ENCODE measurements at places on chromosomes 5 and 9.

DNA sequence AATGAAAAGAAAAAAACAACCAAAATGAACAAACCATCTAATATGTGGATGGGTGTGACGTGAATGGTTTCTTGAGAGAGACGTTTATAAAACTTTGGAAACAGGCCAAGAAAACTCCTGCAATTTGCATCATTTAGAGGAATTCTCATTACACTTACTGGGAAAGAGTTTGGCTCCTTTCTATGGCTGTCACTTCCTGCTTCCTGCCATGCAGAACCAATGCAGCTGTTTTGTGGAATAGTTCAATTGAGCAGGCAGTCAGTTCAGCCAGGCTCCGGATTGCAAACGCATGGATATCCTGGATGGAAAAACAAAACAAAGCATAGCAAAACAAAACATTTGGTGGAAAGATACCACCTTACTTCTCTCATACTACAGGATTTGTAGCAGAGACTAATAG, 36.6 kb downstream of the FAM114A2 start:
- H3K4me1 ChIP-seq, result no peaks in the 10 kb centered on the region
- no peak for DNase-seq
- H3K27ac ChIP-seq, result no peak overlapping the region
- H3K4me3 ChIP-seq, result no peak overlapping the region

DNA sequence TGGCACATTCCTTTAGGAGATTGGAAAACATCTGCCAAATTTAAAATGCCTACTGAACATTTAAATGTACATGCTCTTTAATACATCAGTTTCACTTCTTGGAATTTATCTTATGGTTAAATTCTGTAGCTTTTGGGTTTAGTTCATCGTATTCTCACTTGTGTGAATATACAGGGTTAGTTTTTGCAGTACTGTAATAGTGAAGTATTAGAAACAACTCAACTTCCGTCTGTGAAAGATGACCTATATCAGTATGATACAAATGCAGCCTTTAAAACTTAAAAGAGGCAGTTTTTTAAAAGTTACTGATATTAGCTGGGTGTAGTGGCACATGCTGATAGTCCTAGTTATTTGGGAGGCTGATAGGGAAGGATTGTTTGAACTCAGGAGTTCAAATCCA, 57.2 kb downstream of the CDC42SE2 start:
- peaks cover 4% of the 10 kb centered on the region for H3K36me3 ChIP-seq
- H3K4me1 ChIP-seq, result peaks cover 10% of the 10 kb centered on the region
- no peaks in the 10 kb centered on the region for H3K27me3 ChIP-seq
- no peak for DNase-seq
- H3K27ac ChIP-seq, result peak overlapping the region; percentile 17

GRCh38 chr9:119257592-119257991, 111.6 kb downstream of the BRINP1 start:
- H3K4me3 ChIP-seq, result no peak overlapping the region
- DNase-seq, result no peak
- H3K36me3 ChIP-seq, result no peaks in the 10 kb centered on the region
- H3K4me1 ChIP-seq, result no peaks in the 10 kb centered on the region

- DNase-seq, result no peak
- H3K36me3 ChIP-seq, result no peaks in the 10 kb centered on the region
- no peaks in the 10 kb centered on the region for H3K27me3 ChIP-seq
- no peak overlapping the region for H3K27ac ChIP-seq
- H3K4me3 ChIP-seq, result no peak overlapping the region
- peaks cover 38% of the 10 kb centered on the region for H3K4me1 ChIP-seq
Observed at GRCh38 chr5:122705851-122706250, 69.0 kb upstream of the SNX2 start.

GRCh38 chr9:121826711-121827110, 175.3 kb downstream of the DAB2IP start:
- H3K27ac ChIP-seq, result no peak overlapping the region
- DNase-seq, result no peak
- no peaks in the 10 kb centered on the region for H3K36me3 ChIP-seq
- no peaks in the 10 kb centered on the region for H3K27me3 ChIP-seq
- no peak overlapping the region for H3K4me3 ChIP-seq

- no peak overlapping the region for H3K4me3 ChIP-seq
- peaks cover 8% of the 10 kb centered on the region for H3K4me1 ChIP-seq
- no peak overlapping the region for H3K27ac ChIP-seq
- no peak for DNase-seq
- H3K27me3 ChIP-seq, result peaks cover 16% of the 10 kb centered on the region
Observed at GRCh38 chr5:69498384-69498783, 5.8 kb downstream of the OCLN start.

- DNase-seq, result no peak
- no peak overlapping the region for H3K27ac ChIP-seq
- H3K4me3 ChIP-seq, result no peak overlapping the region
- peaks cover 21% of the 10 kb centered on the region for H3K4me1 ChIP-seq
Observed at GRCh38 chr5:172743112-172743959, 27.7 kb downstream of the DUSP1 start.

DNA sequence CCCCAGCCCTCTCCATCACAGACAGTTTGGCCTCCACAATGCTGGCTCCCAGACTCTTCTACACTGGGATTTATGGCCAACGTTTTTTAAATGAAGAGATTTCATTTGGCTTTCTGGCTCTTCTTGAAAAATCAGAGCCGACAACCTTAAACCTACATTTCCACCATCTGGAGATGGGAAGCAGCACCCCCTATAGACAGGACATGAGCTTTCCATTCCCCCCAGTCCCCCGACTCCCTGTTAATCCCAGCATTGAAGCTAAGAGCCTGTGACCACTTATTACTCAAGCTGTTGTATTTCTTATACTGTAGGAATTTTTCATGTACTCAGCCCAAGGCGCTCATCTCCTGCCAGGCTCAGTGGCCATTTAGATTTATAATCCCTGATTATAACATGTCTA, 34.0 kb upstream of the AFAP1L1 start:
- DNase-seq, result no peak
- H3K4me1 ChIP-seq, result peaks cover 7% of the 10 kb centered on the region
- no peaks in the 10 kb centered on the region for H3K27me3 ChIP-seq
- no peak overlapping the region for H3K4me3 ChIP-seq
- no peak overlapping the region for H3K27ac ChIP-seq

DNA sequence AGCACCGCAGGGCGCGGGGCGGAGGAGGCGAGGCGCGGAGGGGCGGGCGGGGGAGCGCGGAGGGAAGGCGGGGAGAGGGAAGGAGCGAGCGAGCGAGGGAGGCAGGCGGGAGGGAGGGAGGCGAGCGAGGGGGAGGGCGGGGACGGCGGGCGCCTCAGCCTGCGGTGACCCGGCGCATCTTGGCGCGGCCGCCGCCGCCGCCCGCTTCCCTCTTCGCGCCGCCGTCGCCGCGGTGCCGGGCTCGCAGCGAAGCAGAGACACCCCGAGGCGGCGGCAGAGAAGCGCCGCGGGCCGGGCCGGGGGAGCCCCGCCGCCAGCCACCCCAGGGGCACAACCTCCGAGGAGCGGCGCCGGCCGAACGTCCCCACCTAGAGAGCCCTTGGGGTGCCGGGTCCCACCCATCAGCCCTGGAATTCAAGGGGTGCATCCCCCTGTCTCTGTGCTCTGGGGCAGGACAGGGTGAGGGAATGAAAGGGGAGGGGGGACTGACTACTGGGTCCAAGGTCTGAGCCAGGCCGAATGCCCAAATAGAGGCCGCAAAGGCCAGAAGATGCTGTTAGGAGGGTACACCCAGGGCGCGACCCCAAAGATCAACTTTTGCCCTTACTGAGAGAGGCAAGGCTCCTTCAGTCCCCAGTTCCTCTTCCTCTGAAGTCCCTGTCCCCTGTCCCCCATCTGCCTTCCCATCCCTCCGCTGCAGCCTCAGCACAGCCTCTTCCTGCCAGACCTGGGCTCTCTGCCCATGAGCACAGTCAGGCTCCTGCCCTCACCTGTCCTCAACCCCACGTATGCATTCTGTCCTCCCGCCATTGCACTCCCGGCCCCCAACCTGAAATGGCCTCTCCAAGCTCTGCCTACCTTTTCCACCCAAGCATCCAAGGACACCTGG, at the start of gene ADAMTS2:
TSS of gene ADAMTS2 (minus strand) at position 29 of the 889 bp plus-strand sequence. CDS start 133 bp downstream, outside the sequence.
- no peak within 1 kb of the TSS for H3K4me3 ChIP-seq
- no peak for DNase-seq
- peaks cover 46% of the 10 kb centered on the region for H3K27me3 ChIP-seq

- no peak for DNase-seq
- H3K27me3 ChIP-seq, result no peaks in the 10 kb centered on the region
- H3K27ac ChIP-seq, result no peak overlapping the region
- H3K36me3 ChIP-seq, result no peaks in the 10 kb centered on the region
- H3K4me3 ChIP-seq, result no peak overlapping the region
- H3K4me1 ChIP-seq, result no peaks in the 10 kb centered on the region
Observed at GRCh38 chr5:117829646-117830045, 1158.7 kb downstream of the DTWD2 start.

- DNase-seq, result peak; percentile 44
- H3K36me3 ChIP-seq, result no peaks in the 10 kb centered on the region
- H3K27me3 ChIP-seq, result peaks cover 37% of the 10 kb centered on the region
Observed at GRCh38 chr5:161546470-161547301, at the start of gene GABRB2. TSS of gene GABRB2 (minus strand) at chr5:161546725. CDS start at chr5:161546643, 82 bp downstream.

DNA sequence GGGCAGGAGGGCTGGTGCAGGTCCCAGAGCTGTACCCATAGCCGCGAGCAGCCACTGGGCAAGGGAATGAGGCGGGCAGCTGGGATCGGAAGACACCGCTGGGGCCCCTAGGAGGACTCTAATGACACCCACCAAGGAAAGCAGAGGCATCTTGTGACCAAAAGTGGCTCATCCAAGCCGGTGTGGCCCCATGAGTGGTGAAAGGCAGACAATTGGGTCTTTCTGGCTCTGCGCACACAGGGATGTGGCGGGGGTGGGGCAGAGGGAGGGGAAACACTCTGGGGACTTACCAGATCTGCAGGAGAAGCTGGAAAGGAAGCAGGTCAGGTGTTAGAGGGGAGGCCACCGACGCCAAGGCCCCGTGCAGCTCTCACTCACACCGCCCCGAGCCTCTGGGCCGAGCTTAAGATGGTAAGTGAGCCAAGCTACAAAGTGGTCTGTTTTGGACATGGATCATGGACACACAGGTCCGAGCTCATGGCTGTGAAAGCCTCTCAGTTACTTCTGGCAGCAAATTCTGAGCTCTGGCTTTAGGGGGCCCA, 42.3 kb upstream of the SARDH start:
- no peaks in the 10 kb centered on the region for H3K36me3 ChIP-seq
- no peak overlapping the region for H3K4me3 ChIP-seq
- H3K27me3 ChIP-seq, result no peaks in the 10 kb centered on the region
- H3K4me1 ChIP-seq, result peaks cover 42% of the 10 kb centered on the region

All from B cell (primary cell).